ENCODE measurements at places on chromosomes 2 and 18. TPM values are rescaled to one million over a fixed set of nuclear protein-coding genes. Genes with fewer than 3 reads are reported as not detected.

- DNase-seq = no peak
These were observed 140.6 kb upstream of the GLI2 start for GRCh38 chr2:120594856-120595685.

DNA sequence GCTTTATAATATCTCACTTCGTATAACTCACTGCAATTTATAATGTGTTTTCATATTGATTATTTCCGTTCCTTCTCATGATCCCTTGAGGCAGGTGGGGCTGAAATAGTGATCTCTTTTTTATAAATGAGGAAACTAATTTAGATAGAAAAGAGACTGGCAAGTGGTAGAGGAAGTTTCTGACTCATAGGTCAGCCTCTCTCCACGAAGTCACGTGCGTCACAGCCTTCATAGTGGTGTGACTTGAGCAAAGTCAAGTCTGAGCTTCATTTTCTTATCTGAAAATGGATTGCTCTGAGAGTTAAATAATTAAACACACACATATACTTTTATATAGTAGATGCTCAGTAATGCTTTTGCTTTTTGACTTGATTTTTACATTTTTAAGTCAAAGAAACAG, 19.9 kb downstream of the ABCG5 start:
- no peak for DNase-seq

- DNase-seq = no peak
These were observed 7.8 kb downstream of the MERTK start for GRCh38 chr2:111905990-111906735.

DNA sequence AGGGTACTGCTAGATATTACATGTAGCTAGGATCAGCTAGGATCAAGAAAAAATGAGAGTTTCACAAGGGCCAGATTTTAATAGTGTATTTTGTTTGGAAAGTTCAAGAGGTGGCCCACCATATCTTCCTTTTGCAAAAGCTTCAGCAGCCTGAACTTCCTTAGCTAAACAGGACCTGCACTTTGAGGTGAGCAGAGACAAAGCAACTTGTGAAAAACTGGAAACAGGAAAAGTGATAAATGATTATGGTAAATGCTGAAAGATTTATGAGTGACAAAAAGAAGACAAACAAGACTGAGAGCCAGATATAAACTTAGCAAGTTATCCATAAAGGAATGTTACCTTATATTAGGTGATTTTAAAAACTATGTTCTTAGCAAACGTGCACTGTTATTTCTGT, 123.6 kb downstream of the ZNF521 start:
- no peak for DNase-seq

DNA sequence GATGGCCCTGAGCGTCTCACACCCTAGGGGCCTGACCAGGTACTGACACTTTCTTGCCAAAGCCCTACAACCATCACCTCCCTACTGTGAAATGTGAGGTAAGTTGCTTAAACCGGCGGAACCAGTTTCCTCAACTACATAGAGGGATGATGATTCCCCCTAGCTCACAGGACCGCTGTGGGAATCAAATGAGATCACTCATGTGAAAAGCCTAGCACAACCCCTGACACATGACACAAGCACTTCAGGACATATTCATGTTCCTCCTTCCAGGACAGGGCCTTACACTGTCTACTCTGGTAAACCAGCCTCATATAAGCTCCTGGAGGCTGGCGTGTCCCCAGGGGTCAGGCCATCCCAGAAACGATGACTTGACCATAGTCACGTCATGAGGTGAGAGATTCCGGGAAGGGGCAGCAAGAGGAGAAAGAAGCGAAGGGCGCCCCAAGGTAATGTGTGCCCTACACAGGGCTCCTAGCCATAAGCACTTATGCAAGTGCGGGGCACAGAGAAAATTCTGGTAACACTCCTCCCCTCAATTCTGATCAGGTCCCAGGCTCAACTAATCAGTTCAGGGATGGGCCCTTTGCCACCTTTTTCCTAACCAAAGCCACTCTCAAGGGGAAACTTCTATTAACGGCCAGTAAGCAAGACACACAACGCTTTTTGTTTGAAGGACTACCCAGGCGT, 49.5 kb downstream of the C2orf42 start:
- peak; percentile 80 for DNase-seq

DNA sequence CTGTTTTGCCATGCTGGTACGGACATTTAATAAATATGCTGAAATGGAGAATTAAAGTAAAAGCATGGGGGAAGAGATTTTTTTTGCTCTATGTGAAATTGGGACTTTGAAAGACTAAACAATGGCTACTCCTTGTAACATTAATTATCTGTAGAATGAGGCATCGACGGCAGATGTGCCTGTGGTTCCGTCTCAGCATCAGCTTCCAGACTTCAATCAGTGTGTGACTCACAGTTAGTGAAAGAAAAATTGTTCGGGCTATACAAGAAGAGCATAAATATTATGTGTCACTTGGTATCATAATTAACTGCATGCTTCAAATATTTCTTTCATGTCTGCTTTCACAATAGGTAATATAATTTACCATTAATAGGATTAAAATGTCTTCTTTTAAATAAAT, 117.0 kb upstream of the SMIM21 start:
- no peak for DNase-seq

DNA sequence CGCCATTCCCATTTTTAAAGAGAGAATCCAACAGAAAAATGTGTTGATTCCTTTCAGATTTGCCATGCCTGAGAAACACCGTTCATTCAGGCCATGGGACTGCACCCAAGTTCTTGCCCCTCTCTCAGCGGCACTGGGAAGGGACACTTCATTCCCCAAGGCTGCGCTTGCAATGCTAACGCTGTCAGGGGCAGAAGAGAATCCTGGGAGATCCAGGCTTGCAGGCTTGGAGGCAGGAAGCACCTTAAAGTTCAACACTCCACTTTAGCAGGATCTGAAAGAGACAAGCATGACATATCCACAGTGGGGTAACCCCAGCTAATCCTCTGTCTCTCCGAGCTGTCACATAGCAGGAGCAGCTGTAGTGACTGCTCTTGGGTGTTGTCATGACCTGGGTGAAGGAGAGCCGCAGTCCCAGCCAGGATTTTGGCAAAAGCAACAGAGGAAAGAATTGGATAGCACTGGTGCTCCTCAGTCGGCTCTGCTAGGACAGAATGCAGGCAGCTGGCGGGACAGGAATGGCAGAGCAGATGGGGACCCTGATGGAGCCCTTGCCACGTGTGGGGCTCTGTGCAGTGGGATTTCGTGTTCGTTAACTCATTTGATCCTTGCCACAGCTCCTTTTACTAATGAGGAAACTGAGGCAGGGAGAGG, 22.0 kb upstream of the ODC1 start:
- DNase-seq = no peak

GRCh38 chr2:205610437-205610836, 71.9 kb upstream of the NRP2 start:
- DNase-seq = no peak

DNA sequence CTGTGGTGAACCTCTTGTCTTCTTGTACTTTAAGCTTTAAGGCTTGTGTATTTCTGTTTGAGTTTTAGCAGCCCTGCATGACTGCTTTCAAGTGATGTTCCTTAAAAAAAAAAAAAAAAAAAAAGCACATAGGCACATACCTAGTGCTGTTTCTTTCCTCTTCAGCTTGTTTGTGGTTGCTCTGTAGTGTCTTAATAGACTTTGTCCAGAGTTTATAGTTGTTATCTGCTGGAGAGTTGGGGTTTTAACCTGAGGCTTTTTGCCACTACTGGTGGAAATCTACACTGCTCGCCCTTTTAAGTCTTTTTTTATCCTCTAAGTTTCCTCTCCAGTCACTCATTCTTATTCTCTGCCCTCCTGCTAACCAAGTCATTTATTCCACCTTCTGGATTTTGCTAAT, 34.5 kb downstream of the AGFG1 start:
- DNase-seq = no peak

DNA sequence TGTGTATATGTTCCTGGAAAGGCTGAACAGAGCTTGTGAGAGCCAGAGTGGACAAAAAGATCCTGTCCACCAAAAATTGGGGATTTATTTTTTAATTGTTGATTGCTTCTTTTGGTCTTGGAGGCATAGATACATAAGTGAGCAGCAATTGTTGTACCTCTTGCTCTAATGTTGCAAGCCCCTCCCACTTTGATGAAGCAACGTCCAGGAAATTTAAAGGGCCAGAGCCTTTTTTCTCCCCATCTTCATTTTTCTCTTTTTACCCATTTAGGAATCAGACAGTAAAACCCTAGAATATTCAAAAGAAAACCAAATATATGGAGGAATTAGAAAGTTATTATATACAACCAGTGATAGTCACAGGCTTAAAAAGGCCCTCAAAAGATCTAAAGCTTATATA, 871.8 kb upstream of the NRXN1 start:
- DNase-seq = no peak

- DNase-seq = no peak
These were observed 37.7 kb upstream of the NT5C1B start for GRCh38 chr2:18626958-18627650.

DNA sequence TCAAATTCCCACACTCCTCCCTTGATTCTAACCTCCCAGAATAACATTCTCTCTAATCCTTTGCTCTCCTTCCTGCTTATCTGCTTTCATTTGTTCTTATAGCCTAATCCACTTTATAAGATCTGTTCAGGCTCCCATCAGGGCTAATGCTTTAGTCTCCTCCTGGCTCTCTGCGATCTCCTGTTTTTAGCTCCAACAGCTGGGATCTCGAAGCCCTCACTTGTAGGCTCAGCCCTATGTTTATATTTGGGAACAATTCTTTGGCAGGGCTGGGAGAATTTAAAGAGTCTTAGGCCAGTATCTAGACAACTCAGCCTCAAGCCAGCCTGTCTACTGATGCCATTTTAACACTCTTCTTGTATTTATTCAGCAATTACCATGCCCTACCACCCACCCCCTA, 27.2 kb upstream of the RAPH1 start:
- no peak for DNase-seq

DNA sequence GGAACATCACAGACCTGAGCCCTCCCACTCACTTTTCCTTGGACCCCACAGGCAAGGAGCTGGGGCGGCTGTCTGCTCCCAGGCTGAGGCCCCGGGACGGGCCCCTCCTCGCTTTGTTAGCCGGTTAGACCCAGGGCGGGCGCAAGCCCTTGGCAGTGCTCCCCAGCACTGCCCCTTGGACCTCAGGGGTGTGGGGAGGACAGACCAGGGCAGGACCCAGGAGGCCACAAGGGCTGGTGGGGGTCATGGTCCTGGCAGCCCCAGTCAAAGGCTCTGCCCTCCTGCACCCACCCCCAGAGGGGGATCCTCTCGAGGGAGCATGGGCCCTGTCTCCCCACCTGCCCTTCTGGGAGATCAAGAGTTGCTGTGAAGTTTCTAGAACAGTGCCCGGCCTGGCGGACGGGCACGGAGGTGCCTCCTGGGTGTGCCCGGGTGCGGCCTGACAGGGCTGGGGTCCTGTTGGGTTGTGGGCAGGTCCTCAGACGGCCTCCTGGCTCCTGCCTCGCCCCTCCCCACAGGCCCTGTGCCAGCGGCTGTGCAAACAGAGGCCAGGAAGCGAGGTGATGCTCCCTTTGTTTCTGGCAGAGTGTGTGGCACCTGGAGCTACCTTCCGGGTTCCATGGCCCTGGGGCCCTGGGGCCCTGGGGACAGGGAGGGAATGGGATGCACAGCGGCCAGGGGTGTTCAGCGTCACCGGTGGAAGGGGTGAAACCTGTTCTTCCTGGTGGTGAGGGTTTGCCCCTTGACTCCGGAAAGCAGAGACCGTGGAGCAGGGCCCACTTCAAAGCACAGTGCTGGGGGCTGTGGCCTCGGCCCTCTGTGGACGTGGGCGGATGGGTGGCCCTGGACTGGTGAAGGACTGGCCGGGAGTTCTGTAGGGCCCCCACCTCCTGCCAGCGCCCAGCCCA, 2.9 kb upstream of the GAL3ST2 start:
- DNase-seq = no peak

GRCh38 chr2:190446193-190446592, 38.0 kb downstream of the MFSD6 start:
- DNase-seq = no peak

GRCh38 chr2:30491225-30491624, 44.2 kb downstream of the LCLAT1 start:
- no peak for DNase-seq

PLB1 gene
- total RNA-seq = 0.89 TPM

MYOM1 gene
- 1.8 TPM for total RNA-seq

CREG2 gene
- not detected for total RNA-seq

C2orf81 gene
- total RNA-seq = 2.1 TPM

EMX1 gene
- total RNA-seq = not detected

MAB21L4 gene
- total RNA-seq = not detected

MAPK4 gene
- total RNA-seq = not detected

ABCB11 gene
- total RNA-seq = not detected

PLA2R1 gene
- total RNA-seq = not detected

SPATA3 gene
- 2.9 TPM for total RNA-seq
